ENCODE measurements at places on chromosomes 1 and 21. TPM values are rescaled to one million over a fixed set of nuclear protein-coding genes. Genes with fewer than 3 reads are reported as not detected.

Gene HPDL
- total RNA-seq: 11.2 TPM

Gene FCRL4
- total RNA-seq: 0.46 TPM

Gene SPATA46
- 1.0 TPM for total RNA-seq

Gene CD1B
- not detected for total RNA-seq

Gene GPR52
- 2.2 TPM for total RNA-seq

Gene NBPF14
- 4.6 TPM for total RNA-seq

Gene RUNX1
- total RNA-seq: 0.56 TPM

Gene DUSP10
- total RNA-seq: 14.7 TPM

Gene AMPD1
- not detected for total RNA-seq

Gene HNRNPCL2
- 0.38 TPM for total RNA-seq

Gene TIE1
- 3.0 TPM for total RNA-seq

Gene CASZ1
- total RNA-seq: 9.5 TPM

Gene EXTL1
- 9.2 TPM for total RNA-seq

Gene CCDC190
- total RNA-seq: 0.66 TPM

Gene PLA2G2F
- 0.84 TPM for total RNA-seq

Gene CA6
- 0.21 TPM for total RNA-seq

Gene IFI16
- 46.9 TPM for total RNA-seq

Gene ZBTB37
- total RNA-seq: 20.3 TPM

Gene MMP23B
- 3.9 TPM for total RNA-seq

Gene S1PR1
- total RNA-seq: 16.4 TPM

Gene VASH2
- 6.5 TPM for total RNA-seq

Gene HSD3B1
- total RNA-seq: not detected

Gene TNNI3K
- total RNA-seq: 1.2 TPM

Gene CDA
- total RNA-seq: not detected

Gene SPRR5
- total RNA-seq: not detected

Gene THEMIS2
- 0.66 TPM for total RNA-seq

Gene CLCNKB
- total RNA-seq: not detected

Gene SAMD13
- 15.2 TPM for total RNA-seq

Gene PDXK
- total RNA-seq: 36.4 TPM

Gene SEC16B
- 1.5 TPM for total RNA-seq

Gene LCE1D
- total RNA-seq: not detected

Gene AADACL3
- not detected for total RNA-seq

Gene CD1E
- total RNA-seq: not detected

Gene TMIGD3
- not detected for total RNA-seq

Gene ZNF683
- total RNA-seq: 0.61 TPM

Gene NGF
- 0.19 TPM for total RNA-seq

Data from motor neuron (in vitro differentiated cells).